ELF-1 (cell line): ENCODE measurements at places on chromosomes 6 and 20.

- peak; percentile 63 for DNase-seq
These were observed 95.0 kb upstream of the IFNGR1 start for GRCh38 chr6:137313928-137314855.

- DNase-seq, result no peak
These were observed 245.4 kb downstream of the NRN1 start for GRCh38 chr6:5761370-5761769.

DNA sequence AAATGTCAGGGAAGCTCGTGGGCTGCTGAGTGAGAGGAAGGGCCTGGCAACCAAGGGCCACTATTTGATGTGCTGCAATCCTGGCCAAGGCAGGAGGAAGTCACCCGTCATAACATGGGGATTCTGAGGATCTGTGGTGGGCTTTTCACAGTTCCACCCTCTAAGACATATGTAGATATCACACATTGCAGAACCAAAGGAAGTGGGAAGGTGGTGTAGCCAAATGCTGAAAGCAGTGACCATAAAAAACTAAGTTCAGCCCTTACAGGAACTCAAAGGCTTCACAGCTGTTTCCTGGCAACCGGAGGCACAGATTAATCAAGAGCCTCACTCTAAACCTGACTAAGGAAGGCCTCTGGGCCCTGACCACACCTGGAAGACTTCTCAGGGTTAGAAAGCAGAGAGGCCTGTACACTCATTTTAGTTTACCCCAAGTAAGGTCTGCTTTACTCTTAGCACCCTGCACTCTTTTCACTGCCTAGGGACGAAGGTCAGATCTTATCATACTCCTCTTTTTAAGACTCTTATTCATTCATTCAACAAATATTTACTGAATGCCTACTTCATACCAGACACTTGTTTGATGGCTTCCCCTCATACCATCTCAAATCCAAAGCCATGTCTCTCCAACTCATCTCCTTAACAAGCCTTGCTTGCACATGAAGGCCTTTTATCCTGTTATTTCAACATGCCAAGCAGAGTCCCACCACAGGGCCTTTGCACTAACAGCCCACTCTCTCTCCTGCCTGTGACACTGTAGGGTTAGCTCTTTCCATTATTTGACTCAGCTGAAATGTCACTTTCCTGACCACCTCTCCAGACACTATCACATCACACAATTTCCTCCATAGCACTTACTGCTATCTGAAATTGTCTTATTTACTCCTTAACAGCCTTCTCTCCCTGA, 2.6 kb downstream of the UBE2V1 start:
- DNase-seq, result no peak

DNA sequence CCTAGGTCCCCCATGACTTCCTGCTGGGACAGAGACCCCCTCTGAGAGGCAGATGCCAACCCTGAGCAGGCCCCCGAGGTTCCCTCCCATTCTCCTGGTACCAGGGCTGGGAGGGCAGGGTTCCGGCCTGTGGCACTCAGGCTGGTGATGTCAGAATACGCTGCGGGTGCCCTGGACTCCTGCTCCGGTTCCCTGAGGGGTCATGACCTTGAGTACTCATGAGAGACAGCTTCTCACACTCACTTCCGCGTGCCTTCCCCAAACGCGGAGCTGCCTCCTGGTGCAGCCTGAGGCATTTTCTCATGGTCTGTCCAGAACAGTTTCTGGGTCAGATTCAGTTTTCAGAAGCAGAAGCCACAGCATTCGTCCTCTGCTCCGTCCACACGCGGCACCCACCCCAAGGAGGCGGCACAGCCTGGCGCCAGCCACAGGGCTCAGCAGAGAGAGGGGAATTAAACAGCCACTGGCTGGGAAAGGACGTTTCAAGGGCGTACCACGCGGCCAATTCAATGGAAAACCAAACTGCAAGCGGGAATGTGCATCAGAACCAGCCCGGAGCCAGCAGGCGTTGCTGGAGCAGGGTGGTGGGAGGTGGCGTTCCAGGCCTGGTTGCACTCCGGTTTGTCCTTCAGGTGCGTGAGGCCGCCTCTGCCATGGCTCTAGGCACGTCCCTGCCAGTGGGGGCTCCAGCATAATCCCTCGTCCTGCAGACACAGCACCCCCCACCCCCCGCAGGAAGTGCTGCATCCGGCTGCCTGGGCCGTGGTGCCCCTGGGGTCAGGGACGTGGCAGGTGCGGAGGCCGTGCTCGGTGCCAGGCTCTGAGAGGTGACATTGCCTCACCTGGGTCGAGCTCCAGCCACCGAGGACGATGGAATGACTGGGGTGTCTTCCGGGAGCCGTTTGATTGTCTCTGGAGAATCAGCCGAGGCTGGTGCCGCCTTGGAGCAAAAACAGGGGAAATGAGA, 58.3 kb upstream of the BHLHE23 start:
- no peak for DNase-seq

GRCh38 chr6:109305028-109305427, 77.2 kb downstream of the CD164 start:
- no peak for DNase-seq

- DNase-seq, result no peak
These were observed 35.3 kb downstream of the PANK2 start for GRCh38 chr20:3924304-3925112.

DNA sequence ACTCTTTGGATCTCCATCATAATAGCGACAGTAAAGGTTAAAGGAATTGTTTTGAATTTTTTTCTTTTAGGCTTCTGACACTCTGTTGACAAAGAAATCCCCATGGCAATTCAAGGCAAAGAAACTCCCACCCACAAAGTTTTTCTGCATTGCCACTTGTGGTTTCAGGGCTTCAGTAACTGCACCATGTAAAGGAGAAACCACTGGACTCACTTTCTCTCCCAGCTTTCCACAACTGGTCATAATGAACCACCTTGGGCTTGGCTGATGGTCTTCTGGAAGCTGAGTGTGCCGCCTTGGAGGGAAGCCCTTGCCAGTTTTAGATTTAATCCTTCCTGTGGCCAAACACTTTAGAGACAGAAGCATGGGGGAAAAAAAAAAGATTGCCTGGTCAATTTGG, 163.1 kb downstream of the ISM1 start:
- DNase-seq, result no peak

DNA sequence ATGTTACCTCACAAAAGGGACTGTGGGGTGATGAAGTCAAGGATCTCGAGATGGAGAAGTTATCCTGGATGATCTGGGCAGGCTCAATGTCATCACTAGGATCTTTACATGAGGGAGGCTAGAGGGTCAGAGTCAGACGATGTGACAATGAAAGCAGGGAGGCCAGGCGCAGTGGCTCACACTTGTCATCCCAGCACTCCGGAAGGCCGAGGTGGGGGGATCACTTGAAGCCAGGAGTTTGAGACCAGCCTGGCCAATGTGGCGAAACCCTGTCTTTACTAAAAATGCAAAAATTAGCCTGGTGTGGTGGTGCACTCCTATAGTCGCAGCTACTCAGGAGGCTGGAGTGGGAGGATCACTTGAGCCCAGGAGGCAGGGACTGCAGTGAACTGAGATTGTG, 68.8 kb downstream of the TTLL2 start:
- DNase-seq, result no peak

- DNase-seq, result no peak
These were observed 89.8 kb downstream of the IYD start for GRCh38 chr6:150458579-150458978.

- no peak for DNase-seq
These were observed 59.4 kb downstream of the UBE2V1 start for GRCh38 chr20:50053362-50054230.

DNA sequence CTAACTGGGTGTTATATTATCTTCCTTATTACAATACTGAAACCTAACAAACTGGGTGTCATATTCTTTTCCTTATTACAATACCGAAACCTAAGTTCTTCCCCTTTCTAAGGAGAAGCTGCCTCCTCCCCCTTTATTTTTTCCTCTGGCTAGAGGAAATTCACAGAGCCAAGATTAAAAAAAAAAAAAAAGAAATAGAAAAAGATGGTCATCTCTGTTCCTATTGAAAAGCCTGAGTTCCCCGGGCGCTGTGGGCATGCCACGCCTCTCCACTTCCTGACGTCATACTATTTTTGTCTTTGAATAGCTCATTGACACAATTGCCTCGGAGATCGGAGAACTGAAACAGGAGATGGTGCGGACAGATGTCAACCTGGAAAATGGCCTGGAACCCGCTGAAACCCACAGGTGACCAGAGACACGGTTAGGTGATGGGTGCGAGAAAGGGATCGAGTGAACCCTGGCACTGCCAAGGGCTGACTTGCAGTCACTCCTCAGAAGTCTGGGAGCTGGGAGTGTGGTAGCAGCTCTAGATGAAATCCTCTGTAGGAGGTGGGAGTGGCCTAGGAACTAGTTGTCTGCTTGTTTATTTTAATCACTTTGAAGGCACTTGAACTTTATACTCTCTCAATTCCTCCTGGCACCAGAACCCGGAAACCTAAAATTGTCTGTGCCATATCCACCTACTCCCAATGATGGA, 82.2 kb upstream of the NAA20 start:
- DNase-seq, result no peak

DNA sequence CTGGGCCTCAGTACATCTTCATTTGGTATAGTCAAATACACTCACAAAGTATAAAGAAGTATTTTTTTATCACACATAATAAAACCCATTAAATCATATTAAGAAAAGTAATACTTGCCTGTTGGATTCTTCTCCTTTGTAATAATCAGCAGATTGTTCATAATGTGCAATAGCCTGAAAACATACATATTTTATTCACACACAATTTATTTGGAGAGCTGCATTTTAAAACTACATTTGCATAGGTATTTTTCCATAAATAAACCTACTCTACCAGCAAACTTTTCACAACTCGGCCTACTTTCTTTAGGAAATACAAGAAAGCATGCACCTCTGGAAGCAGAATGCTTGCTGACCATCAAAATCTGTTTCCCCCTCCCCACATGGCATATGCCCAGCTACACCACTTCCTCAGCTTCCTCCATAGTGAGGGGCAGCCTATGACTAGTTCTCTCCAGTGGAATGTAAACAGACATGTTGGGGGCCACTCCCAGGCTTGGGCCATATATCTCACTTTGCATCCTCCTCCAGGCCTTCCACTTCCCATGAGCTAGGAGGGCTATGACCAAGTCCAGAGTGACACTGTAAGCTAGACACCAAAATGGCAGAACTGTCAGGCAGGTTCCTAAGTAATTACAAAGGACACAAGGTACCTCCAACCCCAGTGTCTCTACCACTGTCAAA, 28.3 kb downstream of the GZF1 start:
- DNase-seq, result no peak

DNA sequence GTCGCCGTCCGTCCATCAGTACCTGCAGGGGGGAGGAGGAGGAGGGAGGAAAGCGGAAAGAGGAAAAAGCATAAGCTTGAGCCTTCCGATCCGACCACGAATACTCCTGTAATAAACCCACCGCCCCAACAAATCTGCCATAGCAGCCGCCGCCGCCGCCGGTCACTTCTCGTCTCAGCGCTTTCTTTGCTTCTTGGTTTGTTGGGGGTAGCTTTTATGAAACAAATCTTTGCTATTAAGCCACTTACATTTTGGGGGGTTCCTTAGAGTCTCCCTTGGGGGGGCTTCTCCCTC, 277 bp downstream of the ADGRB3 start:
- DNase-seq, result no peak

DNA sequence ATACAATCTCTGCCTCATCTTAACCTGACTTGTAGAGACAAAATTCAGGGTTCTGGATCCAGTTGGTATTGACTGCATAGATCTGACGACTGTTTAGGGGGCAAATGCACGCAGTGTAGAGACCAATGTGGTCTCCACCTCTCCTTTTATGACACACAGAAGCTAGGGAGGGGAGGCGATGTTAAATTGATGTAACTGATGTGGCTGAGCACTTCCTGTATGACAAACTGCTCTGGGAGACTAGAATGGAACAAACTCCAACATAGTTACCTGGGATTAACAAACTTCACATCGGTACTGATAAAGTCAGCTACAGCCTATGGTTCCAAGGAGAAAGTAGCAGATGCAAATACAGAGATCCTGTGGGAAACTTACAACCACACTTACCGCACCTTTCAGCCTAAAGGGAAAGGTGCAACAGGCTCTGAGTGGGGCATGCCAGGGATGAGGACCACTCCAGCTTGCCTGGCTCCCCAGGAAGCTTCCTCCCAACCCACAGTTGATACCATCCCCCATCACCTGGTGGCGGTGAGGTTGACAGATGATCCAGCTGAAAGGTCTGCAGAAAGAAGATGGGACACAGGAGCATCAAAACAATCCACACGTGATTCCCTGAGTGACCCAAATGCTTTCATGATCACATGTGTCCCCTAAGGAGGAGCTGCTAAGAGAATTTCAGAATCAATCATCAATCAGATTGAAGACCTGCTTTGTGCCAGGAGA, 60.6 kb upstream of the MRPS10 start:
- no peak for DNase-seq

GRCh38 chr20:58547623-58548475, 32.6 kb upstream of the APCDD1L start:
- DNase-seq, result no peak

- DNase-seq, result peak; percentile 23
These were observed 148.7 kb upstream of the NEDD9 start for GRCh38 chr6:11380969-11381744.
